Panc1 (cell line): ENCODE measurements at places on chromosomes 5 and 9. TPM values are rescaled to one million over a fixed set of nuclear protein-coding genes. Genes with fewer than 3 reads are reported as not detected.
A peak's percentile ranks its signal among the peaks of the same experiment; 100 is the strongest.

DNA sequence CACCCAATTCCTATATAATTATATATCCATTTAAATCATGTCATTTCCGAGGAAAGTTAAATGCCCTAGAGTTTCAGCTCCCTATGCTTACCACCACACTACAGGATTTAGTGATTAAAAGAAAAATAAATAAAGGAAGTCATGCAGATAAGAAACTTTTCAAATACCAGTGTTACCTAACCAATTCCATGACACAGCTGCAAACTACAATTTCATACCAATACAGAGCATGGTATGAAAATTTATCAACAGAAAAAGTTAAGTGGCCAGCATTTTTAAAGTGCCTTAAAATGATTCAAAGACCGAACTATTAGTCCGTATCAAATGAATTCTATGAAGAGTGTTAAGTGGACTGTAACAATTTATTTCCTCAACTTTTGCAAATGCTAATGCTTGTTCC is 35.9 kb downstream of the CEP120 start:
- H3K27ac ChIP-seq, result no peak overlapping the region
- H3K36me3 ChIP-seq, result no peaks in the 10 kb centered on the region; the same call in 1 of the 2 replicates
- DNase-seq, result no peak

DNA sequence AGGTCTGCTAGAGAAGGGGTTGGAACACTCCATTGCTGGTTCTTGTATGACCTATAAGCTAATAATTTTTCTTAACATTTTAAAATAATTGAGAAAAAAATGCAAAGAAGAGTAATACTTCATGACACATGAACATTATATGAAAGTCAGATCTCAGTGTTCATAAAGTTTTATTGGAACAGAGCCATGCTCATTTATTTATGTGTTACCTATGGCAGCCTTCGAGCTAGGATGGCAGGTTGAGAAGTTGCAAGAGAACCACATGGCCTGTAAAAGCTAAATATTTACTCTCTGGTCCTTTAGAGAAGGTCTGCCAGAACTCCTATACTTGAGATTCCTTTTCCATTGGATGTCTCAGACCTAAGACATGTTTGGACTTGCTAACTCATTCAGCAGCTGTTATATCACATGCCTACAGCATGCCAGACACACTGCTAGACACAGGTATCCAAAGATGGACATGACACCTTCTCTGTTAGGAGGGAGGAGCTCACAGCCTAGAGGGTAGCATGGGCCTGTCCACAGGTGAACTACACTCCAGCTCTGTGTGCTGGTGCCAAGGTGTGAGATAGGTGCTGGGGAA is 304.3 kb downstream of the ARHGAP26 start:
- H3K4me3 ChIP-seq, result no peak overlapping the region
- no peaks in the 10 kb centered on the region for H3K36me3 ChIP-seq
- H3K4me1 ChIP-seq, result no peaks in the 10 kb centered on the region
- no peak for DNase-seq
- H3K27ac ChIP-seq, result no peak overlapping the region
- no peaks in the 10 kb centered on the region for H3K27me3 ChIP-seq

- no peaks in the 10 kb centered on the region for H3K36me3 ChIP-seq
- H3K4me3 ChIP-seq, result no peak overlapping the region
- peaks cover 8% of the 10 kb centered on the region for H3K4me1 ChIP-seq
- DNase-seq, result no peak
- no peak overlapping the region for H3K27ac ChIP-seq
Measured at GRCh38 chr9:33143241-33143661, 23.9 kb downstream of the B4GALT1 start.

GRCh38 chr9:137110911-137111787 is 3.4 kb downstream of the DPP7 start:
- no peaks in the 10 kb centered on the region for H3K27me3 ChIP-seq
- DNase-seq, result no peak
- no peak overlapping the region for H3K27ac ChIP-seq
- H3K4me1 ChIP-seq, result no peaks in the 10 kb centered on the region

GRCh38 chr5:125348936-125349831 is 602.7 kb upstream of the ZNF608 start:
- H3K4me3 ChIP-seq, result no peak overlapping the region
- no peak for DNase-seq
- H3K27ac ChIP-seq, result peak overlapping the region; percentile 18; the same call in 1 of the 2 replicates
- H3K36me3 ChIP-seq, result no peaks in the 10 kb centered on the region

GRCh38 chr5:82738681-82739269 is 338.4 kb downstream of the TMEM167A start:
- H3K36me3 ChIP-seq, result no peaks in the 10 kb centered on the region
- H3K4me1 ChIP-seq, result no peaks in the 10 kb centered on the region
- H3K4me3 ChIP-seq, result no peak overlapping the region

GRCh38 chr5:15959370-15960164 is 220.0 kb downstream of the MARCHF11 start:
- H3K4me3 ChIP-seq, result no peak overlapping the region
- DNase-seq, result no peak
- no peaks in the 10 kb centered on the region; the same call in 1 of the 2 replicates for H3K27me3 ChIP-seq
- H3K36me3 ChIP-seq, result no peaks in the 10 kb centered on the region

- no peak for DNase-seq
- H3K27ac ChIP-seq, result no peak overlapping the region
- H3K4me1 ChIP-seq, result no peaks in the 10 kb centered on the region
- no peaks in the 10 kb centered on the region for H3K27me3 ChIP-seq
Measured at GRCh38 chr5:120734033-120734432, 269.9 kb downstream of the PRR16 start.

GRCh38 chr9:119986205-119986604 is 593.8 kb downstream of the CDK5RAP2 start:
- H3K36me3 ChIP-seq, result no peaks in the 10 kb centered on the region
- no peaks in the 10 kb centered on the region for H3K4me1 ChIP-seq
- H3K27me3 ChIP-seq, result no peaks in the 10 kb centered on the region; the same call in 1 of the 2 replicates
- H3K4me3 ChIP-seq, result no peak overlapping the region
- no peak for DNase-seq
- H3K27ac ChIP-seq, result no peak overlapping the region

- no peak overlapping the region for H3K27ac ChIP-seq
- H3K27me3 ChIP-seq, result no peaks in the 10 kb centered on the region
- H3K4me1 ChIP-seq, result no peaks in the 10 kb centered on the region
- H3K36me3 ChIP-seq, result no peaks in the 10 kb centered on the region
Measured at GRCh38 chr5:149605998-149606724, 24.9 kb downstream of the ARHGEF37 start.

GRCh38 chr5:1564182-1564748 is 40.5 kb upstream of the LPCAT1 start:
- no peak overlapping the region for H3K27ac ChIP-seq
- H3K36me3 ChIP-seq, result no peaks in the 10 kb centered on the region
- DNase-seq, result no peak
- peaks cover 3% of the 10 kb centered on the region; the same call in 1 of the 2 replicates for H3K4me1 ChIP-seq
- no peaks in the 10 kb centered on the region for H3K27me3 ChIP-seq

- no peak overlapping the region for H3K4me3 ChIP-seq
- no peaks in the 10 kb centered on the region for H3K27me3 ChIP-seq
- no peaks in the 10 kb centered on the region for H3K36me3 ChIP-seq
- H3K4me1 ChIP-seq, result peaks cover 17% of the 10 kb centered on the region
Measured at GRCh38 chr5:73307645-73308355, 134.8 kb downstream of the TMEM174 start.

DNA sequence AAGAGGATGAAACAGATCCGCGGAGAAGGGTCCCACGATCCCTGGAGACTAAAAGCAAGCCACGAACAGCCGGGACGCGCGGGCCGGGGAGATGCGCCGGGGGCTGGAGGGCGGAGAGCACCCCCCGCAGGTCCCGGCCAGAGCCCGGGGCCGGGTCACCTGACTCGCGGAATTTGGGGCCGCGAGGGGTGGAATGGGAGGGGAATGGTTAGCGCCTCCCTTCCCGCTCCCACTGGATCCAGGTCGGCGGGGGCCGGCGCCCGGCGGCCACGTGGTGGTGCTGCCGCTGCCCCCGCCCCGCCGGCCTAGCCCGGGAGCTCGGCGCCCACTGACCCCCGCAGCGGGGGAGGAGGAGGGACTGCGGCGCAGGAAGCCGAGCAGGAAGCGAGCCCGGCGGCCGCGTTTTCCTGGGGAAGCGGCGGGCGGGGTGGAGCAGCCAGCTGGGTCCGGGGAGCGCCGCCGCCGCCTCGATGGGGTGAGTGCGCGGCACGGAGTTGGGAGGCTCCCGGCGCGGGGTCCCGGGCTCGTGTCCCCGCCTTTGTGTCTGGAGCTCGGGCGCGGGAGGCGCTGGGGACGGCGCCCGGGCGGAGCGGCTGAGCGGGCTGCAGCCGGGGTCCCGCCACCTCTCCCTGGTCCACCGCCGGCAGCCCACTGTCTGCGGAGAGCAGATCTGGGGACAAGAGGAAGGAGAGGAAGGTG is at the start of gene RAI14:
RAI14 (plus strand) TSS at position 328 of the 699 bp plus-strand sequence. CDS start 30,592 bp downstream, outside the sequence.
- peak within 1 kb of the TSS; percentile 56 for H3K4me3 ChIP-seq
- H3K27ac ChIP-seq, result no peak within 1 kb of the TSS
- H3K36me3 ChIP-seq, result no peaks in the 10 kb centered on the region; the same call in 1 of the 2 replicates

DNA sequence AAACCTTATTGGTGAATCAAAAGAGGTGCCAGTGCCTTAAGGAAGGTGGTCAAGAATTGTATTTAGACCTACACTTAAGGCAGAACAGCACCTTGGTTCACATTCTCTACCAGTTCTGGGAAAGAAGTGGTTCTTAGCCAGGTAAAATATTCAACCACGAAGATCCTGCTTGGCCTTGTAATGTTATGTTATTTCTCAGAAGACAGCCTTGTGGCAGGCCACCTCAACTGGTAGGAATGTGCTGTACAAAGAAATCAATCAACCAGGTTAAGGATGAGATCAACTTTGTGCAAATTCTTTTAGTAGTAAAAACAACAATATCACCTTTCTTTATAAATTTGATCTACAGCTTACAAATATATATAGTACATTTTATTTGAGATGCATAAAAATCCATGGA is 246.8 kb downstream of the ARRDC3 start:
- H3K27me3 ChIP-seq, result no peaks in the 10 kb centered on the region
- no peak overlapping the region for H3K4me3 ChIP-seq
- H3K4me1 ChIP-seq, result no peaks in the 10 kb centered on the region; the same call in 1 of the 2 replicates

- H3K27ac ChIP-seq, result no peak overlapping the region
- no peak overlapping the region for H3K4me3 ChIP-seq
- H3K4me1 ChIP-seq, result no peaks in the 10 kb centered on the region
- no peaks in the 10 kb centered on the region for H3K36me3 ChIP-seq
Measured at GRCh38 chr5:52069997-52070396, 686.7 kb downstream of the ISL1 start.

DNA sequence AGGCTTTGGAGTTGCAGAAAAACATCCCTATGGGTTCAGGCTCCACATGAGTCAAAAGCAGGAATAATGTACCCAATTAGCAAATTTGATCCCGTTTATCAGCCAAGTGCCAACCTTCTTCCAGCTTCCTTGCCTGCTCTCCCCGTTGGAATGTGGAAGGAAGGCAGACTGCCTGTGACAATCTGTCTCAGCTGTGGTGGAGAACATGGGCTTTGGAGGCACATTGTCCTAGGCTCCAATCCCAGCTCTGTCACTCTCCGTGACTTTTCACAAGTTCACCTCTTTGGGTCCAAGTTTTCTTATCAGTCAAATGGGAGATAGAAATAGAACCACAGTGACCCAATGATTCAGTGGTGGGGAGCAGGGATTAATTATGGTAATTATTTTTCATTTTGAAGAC is 113.9 kb downstream of the ARHGAP26 start:
- no peak overlapping the region for H3K4me3 ChIP-seq
- no peaks in the 10 kb centered on the region for H3K27me3 ChIP-seq
- DNase-seq, result no peak
- peaks cover 19% of the 10 kb centered on the region for H3K4me1 ChIP-seq

- no peak overlapping the region for H3K27ac ChIP-seq
- no peak for DNase-seq
- peaks cover 4% of the 10 kb centered on the region; the same call in 1 of the 2 replicates for H3K27me3 ChIP-seq
- no peaks in the 10 kb centered on the region for H3K4me1 ChIP-seq
Measured at GRCh38 chr5:1737790-1738405, 61.7 kb downstream of the MRPL36 start.

GRCh38 chr5:138651767-138652117 is 76.5 kb upstream of the HSPA9 start:
- H3K27ac ChIP-seq, result no peak overlapping the region
- H3K36me3 ChIP-seq, result no peaks in the 10 kb centered on the region
- no peak for DNase-seq
- no peaks in the 10 kb centered on the region for H3K27me3 ChIP-seq
- no peaks in the 10 kb centered on the region for H3K4me1 ChIP-seq

- H3K36me3 ChIP-seq, result no peaks in the 10 kb centered on the region
- H3K27ac ChIP-seq, result no peak overlapping the region
- no peaks in the 10 kb centered on the region for H3K27me3 ChIP-seq
- no peak overlapping the region for H3K4me3 ChIP-seq
Measured at GRCh38 chr9:14423815-14424261, 109.9 kb upstream of the NFIB start.

- no peaks in the 10 kb centered on the region for H3K36me3 ChIP-seq
- no peak overlapping the region for H3K27ac ChIP-seq
- DNase-seq, result no peak
- H3K4me1 ChIP-seq, result no peaks in the 10 kb centered on the region
- H3K27me3 ChIP-seq, result no peaks in the 10 kb centered on the region
- H3K4me3 ChIP-seq, result no peak overlapping the region
Measured at GRCh38 chr5:175032013-175032412, 307.6 kb downstream of the MSX2 start.

GRCh38 chr5:150879358-150879757 is 25.4 kb downstream of the ZNF300 start:
- H3K4me3 ChIP-seq, result no peak overlapping the region
- H3K36me3 ChIP-seq, result no peaks in the 10 kb centered on the region
- H3K27ac ChIP-seq, result no peak overlapping the region

GRCh38 chr5:131993676-131994075 is 17.8 kb downstream of the ACSL6 start:
- no peak overlapping the region for H3K4me3 ChIP-seq
- no peaks in the 10 kb centered on the region for H3K27me3 ChIP-seq
- H3K27ac ChIP-seq, result no peak overlapping the region
- H3K4me1 ChIP-seq, result no peaks in the 10 kb centered on the region
- no peak for DNase-seq

FAM151B gene
- total RNA-seq, result 2.8 TPM

BTNL8 gene
- not detected for total RNA-seq

NMUR2 gene
- not detected for total RNA-seq

FGFR4 gene
- total RNA-seq, result 7.5 TPM

SLC34A3 gene
- not detected for total RNA-seq

AK6 gene
- total RNA-seq, result 61.3 TPM

DIRAS2 gene
- 0.03 TPM for total RNA-seq

SMIM33 gene
- total RNA-seq, result not detected

FOXD4 gene
- total RNA-seq, result 0.23 TPM

ADGRD2 gene
- not detected for total RNA-seq

TLX3 gene
- not detected for total RNA-seq

CCNO gene
- total RNA-seq, result 12.3 TPM

AK8 gene
- 0.39 TPM for total RNA-seq

PCDHGB3 gene
- total RNA-seq, result 0.49 TPM

IL9 gene
- not detected for total RNA-seq

SGCD gene
- total RNA-seq, result not detected

TMEM215 gene
- not detected for total RNA-seq
